OCI-LY7 (cell line): ENCODE measurements at places on chromosomes 5 and 9.

DNA sequence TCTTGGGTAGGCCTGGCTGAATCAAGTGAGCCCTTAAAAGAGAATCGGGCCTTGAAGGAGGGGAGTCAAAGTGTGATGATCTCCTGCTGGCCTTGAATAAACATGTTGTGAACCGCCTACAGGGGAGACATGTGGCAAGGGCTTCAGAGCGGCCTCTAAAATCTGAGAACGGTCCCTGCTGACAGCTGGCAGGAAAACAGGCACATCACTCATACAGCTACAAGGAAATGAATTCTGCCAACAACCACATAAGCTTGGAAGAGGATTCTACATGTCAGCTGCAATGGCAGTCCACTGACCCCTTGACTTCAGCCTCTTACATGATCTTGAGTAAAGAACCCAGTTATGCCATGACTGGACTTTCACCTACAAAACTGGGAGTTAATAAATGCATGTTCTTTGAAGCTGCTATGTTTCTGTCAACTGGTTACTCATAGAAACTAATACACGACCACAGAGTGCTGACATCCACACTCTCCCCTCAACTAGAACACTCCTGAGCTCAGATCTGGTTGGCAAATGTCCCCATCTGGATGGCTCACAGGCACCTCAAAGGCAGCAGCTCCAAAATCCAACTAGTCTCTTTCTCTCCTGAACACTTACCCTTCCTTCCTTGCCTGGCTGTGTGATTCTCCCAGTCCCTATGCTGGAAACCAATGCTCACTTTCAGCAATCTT lies 333.1 kb downstream of the ASTN2 start:
- no peak for DNase-seq

- DNase-seq = no peak
These were observed 312 bp downstream of the SET start for GRCh38 chr9:128689293-128689774.

- DNase-seq = no peak
These were observed 250.2 kb downstream of the NFIB start for GRCh38 chr9:14063756-14064155.

- peak; percentile 24 for DNase-seq
These were observed 218.6 kb downstream of the ESM1 start for GRCh38 chr5:54766748-54767147.
